ENCODE measurements at places on chromosomes 12 and 14. TPM values are rescaled to one million over a fixed set of nuclear protein-coding genes. Genes with fewer than 3 reads are reported as not detected.

DNA sequence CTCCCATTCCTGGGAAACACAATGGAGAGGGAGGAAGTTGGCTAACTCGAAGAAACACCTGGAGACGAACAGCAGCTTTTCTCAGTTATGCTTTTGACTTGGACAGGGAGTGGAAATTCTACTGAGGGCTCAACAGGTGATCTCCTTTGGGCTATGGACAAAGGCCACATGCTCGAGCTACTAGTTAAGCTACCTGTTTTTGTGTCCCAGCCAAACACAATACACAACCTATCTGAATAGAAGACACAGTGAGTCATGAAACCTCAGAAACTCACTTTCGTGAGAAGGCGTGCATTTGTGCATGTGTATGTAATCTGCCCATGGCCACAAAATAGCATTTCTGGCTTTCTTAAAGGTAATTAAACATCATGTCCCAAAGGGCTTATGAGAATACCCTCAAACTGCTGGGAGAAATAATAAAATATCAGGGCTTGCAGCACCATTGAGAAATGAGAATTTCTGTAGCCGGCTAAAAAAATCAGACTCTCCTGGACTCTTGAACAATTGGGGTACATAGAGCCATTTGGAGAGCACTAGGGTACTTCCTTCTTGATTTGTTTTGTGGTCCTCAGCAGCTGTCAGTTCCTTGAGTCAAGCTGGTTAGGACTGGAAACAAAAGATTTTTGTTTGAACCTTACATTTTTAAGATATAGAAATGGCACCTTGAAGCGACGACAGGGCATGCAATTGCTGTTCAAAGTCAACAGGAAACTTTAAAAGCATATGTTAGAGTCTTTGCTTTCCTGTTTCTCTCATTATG, 85.5 kb upstream of the PTHLH start:
- DNase-seq = peak; percentile 94

GRCh38 chr14:34137001-34137745, 186.3 kb upstream of the EGLN3 start:
- DNase-seq = no peak

The CLEC6A gene
- total RNA-seq = not detected

The P2RX2 gene
- not detected for total RNA-seq

The NFATC4 gene
- total RNA-seq = 59.9 TPM

DNA sequence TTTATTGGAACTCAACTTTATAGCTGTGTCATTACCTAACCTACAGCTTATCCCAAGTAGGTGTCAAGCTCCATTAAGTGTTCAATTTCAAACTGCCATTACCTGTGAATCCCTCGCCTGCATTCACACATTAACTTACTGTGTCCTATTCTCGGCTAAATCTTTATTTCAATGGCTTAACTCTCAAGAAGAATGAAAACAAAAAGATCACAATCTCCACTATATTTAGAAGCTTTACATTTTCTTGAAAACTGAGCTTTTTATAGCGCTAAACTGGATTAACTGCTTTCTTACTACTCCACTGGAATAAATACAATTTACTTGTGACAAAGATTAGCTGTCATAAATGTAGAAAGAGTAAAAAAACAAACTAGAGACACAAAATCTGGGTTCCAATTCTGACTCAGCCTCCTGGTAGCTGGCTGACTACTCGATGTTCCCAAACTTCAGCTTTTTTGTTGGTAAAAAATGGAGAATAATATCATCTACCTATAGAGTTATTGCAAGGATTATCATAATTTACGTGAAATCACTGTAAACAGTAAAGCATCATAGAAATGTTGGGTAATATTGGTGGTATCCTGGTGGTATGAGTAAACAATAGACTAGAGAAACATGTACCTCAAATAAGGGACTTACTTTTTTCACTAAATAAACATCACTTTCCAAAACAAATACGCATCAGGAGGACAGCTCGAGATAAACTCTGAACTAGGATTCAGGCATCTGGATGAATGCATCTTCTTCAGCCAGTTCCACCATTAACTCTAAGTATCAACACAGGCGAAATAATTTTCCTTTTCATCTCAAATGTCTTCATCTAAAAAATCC, 1.7 kb downstream of the RALGAPA1 start:
- no peak for DNase-seq

DNA sequence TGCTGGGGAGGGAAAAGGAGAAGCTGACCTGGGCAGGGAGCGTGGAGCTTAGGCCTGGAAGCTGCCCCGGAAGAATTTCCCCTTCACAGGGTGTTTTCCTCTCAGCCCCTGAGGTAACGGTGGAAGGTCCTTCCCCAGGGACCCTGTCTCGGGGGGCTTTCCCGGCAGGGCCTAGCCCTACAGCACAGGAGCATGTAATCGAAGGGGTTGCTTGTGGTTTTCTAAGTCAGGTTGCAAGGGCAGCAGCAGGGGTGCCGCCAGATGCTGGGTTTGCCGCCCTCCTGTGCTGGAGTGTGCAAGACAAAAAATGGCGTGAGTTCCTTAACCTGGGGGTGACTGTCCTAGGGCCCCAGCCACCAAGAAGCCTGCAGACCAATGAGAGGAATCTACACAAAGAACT, 1.6 kb upstream of the KRT74 start:
- no peak for DNase-seq

- no peak for DNase-seq
Measured at GRCh38 chr14:33563191-33563900, 387.5 kb downstream of the EGLN3 start.

GRCh38 chr14:26719514-26719913, 121.7 kb upstream of the NOVA1 start:
- DNase-seq = peak; percentile 29

The AQP5 gene
- total RNA-seq = under 0.01 TPM

DNA sequence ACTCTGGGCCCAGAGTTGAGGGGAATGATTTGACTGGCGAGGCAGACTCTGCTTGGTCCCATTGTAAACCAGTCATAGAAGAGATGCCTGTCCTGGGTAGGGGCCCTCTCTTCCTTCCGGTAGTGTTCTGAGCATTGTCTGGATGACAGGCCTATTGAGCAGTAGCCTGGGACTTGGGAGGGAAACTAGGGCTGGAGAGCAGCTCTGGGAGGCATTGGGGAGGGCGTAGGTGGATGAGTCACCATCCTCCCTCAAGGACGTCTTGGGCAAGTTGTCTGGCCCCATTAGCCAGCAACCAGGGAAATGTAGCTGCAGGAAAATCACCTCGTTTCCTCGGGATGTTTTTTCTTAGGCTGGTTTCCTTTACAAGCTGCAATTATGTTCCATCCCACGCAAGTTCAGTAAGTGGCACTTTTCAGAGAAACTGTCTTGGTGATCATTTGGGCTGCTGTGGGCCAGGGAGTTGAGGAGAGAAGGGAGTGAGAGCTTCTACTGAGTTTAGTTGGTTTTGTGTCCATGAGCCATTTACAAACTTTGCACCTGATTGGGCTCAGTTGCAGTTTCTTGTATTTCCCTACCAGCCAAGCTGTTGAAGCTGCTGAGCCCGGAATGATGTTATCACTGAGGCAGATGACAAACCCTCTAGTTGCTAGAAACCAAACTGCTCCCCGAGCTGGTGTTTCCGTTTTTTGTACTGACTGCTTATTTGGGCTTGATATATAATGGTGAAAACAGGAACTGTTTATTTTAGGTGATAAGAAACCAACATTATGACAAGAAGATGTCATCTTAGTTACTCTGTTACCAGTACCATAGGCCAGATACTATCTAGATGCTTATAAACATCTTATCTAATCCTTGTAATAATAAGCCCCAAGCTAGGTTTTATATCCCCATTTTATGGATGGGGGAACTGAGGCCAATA, 147.6 kb downstream of the CHST11 start:
- DNase-seq = peak; percentile 91

DNA sequence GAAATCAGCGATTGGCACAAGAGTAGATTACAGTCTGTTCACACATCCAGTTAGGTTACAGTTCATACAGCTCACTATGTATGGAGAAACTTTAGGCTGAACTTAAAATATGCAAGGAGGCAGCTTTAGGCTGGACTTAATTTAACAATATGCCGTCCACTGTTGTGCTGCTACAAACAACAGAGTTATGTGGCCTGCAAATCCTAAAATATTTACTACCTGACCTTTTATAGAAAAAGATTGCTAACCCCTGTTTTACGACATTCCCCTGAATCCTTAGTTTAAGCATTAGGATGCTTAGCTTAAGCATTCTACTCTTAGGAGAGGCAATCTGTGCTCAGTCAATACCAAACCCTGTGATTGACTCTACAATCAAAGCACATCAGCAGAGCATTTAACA, 50.9 kb downstream of the DAO start:
- DNase-seq = no peak

The LRFN5 gene
- 3.6 TPM for total RNA-seq

The DPPA3 gene
- total RNA-seq = not detected

GRCh38 chr14:24920265-24921075, 129.5 kb downstream of the STXBP6 start:
- DNase-seq = no peak

The HCAR1 gene
- total RNA-seq = 1.5 TPM

The OLR1 gene
- total RNA-seq = 1.2 TPM

DNA sequence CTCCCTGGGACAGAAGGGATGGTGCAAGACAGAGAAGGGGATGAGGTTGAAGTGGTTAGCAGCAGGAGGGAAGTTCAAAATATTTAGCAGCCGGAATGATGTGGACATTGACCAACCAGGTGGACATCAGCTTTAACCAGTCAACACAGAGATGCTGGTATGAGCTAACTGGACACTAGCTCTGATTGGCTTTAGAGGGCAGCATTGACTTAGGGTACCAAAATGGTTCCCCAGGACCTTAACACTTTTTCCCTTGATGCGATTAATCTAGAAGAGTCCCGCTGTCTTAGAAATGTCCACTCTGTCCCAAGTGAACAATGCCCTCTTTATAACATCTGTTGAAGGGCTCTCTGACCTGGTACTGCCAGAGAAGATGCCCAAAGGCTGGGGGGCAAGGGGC, 134.0 kb upstream of the GSC start:
- no peak for DNase-seq

The RPL41 gene
- total RNA-seq = 4,175 TPM

GRCh38 chr12:82225871-82226270, 132.3 kb downstream of the CCDC59 start:
- DNase-seq = no peak

- no peak for DNase-seq
Measured at GRCh38 chr14:43939836-43940235, 567.2 kb downstream of the FSCB start.

DNA sequence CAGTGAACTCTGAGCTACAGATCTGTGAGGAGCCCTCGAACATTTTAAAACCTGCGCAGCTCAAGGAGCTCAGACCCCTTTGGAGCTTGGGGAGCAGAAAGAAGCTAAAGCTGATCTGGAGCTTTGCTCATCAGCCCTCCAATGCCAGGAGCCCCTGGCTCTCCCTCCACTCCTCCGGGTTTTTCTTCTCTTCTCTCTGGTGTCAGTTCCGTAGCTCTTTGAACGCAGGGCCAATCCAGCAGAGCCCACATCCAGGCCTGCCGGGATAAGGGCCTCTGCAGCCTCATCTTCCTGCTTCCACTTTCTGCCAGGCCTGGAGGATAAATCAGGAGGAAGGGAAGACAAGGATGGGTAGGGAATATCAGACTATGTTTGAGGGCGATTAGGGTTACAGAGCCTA, 6.0 kb downstream of the HOXC4 start:
- no peak for DNase-seq

The AICDA gene
- not detected for total RNA-seq

GRCh38 chr14:93764211-93764659, 24.1 kb downstream of the PRIMA1 start:
- DNase-seq = peak; percentile 5

GRCh38 chr14:51954657-51955056, 34.7 kb upstream of the RTRAF start:
- DNase-seq = no peak

DNA sequence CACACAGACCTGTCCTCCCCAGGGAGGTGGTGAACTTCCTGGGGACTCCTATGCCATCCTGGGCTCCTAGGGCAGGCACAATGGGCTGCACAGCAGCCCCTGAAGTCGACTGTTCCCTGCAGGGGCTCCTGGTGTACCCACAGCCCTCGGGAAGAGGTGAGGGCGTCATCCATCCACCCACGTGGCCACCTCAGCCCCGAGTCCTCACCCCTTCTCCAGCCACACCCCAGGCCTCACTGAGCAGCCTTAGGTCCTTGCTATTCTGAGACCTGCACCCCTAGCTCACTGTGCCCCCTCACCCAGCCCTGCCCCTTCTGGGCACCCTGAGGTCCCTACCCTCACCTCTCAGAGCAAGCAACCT, 38.9 kb downstream of the BEGAIN start:
- no peak for DNase-seq

DNA sequence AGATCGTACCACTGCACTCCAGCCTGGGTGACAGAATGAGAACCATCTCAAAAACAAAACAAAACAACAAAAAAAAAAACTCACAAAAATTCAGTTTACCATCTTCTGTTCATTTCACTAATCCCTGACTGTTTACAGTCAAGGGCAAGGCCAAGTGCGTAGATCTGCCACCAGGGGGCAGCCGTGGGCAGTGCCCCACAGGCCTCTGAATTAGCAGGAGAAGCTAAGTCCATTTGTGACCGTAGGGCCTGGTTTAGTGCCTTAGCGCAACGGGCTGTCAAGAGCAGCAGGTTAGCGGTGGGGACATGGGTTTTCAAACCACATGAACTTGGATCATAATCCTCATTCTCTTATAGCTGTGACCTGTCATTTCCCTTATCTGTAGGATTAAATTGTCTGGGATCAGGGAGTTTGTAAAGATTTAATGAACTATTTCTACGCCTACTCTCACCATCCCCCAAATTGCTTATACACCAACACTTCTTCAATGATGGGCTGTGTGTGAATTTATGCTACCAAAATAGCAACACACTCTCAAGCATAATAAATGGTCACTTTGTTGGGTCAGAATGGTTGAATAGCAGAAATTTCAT, 49.0 kb downstream of the KCTD10 start:
- peak; percentile 85 for DNase-seq

The SOAT2 gene
- not detected for total RNA-seq

- no peak for DNase-seq
Measured at GRCh38 chr12:22215467-22216253, 118.8 kb downstream of the ST8SIA1 start.

The TUBA1A gene
- 772 TPM for total RNA-seq

- no peak for DNase-seq
Measured at GRCh38 chr12:203462-204260, 10.3 kb downstream of the SLC6A12 start.

The RTN1 gene
- total RNA-seq = 0.17 TPM

The GALNT9 gene
- 0.51 TPM for total RNA-seq

- DNase-seq = no peak
Measured at GRCh38 chr12:124952801-124953200, 36.1 kb downstream of the DHX37 start.

- DNase-seq = peak; percentile 85
Measured at GRCh38 chr12:108980831-108981618, 39.8 kb downstream of the SVOP start.

GRCh38 chr12:45585522-45586230, 143.8 kb upstream of the ARID2 start:
- DNase-seq = no peak

The RIMBP2 gene
- 0.17 TPM for total RNA-seq

The TAS2R42 gene
- total RNA-seq = not detected
